ENCODE measurements at places on chromosomes 3 and 15.

DNA sequence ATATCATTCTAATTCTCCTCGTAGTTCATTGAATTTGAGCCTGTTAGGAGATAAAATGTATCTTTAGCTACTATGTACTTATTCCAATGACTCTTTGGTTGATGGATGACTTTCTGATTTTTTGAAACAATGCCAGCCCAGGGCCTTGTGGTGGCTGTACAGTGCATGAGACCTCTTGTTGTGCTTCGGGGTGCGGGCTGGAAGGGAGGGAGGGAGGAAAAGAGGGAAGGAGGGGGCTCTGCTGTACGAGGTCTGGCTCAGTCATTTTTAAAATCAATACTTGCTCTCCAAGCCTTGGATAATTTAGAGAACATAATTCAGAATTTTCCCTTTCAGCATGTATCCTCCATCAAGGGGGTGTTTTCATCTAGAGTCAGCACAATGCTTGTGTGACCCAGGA, 399.7 kb upstream of the ONECUT1 start:
- no peak for DNase-seq

DNA sequence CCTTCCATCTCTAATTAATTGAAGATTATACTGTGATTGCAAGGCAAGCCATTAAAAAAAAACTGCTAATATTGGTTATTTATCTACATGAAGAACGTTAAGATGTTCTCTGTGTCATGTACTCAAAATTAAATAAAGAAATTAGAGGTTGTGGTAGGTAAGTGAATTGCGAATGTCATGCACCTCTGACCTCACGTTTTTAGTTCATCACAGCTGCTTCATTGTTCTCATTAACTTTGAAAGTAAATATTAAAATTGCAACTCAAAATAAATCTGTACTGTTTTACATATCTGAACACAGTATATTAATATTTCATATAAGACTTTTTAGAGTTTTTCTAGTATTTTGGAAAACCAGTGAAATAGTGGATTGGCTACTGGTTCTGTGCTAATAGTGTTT, 94.0 kb downstream of the KLHL25 start:
- DNase-seq, result no peak

GRCh38 chr3:74009961-74010844, 385.5 kb upstream of the PDZRN3 start:
- no peak for DNase-seq

DNA sequence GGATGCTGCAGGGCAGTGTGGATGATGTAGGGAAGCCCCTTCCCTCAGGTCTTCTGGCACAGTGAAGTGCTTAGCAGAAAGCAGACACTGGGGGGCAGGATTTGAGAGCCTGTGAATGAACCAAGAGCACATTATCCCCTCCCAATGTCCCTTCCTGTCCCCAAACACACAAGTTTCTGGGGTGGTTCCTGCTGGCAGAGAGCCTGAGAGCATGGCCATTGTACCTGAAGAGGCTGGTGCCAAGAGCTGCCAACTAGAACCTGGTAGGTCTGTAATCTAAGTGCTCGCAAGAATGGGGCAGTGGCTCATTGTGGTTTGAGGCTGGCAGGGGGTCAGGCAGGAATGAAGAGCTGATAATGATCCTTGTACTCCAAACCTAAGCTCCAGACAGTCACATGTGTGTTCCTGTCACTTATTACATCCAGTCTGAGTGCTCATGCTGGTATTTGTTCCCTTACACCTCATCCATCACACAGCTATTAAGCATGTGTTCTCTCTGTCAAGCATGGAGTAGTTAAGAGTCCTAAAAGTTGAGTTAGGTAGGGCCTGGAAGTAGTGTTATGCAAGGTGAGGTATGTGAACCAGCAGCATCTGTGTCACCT, 6.7 kb upstream of the CCR1 start:
- no peak for DNase-seq

GRCh38 chr3:182323126-182323700, 470.1 kb upstream of the ATP11B start:
- no peak for DNase-seq

All from glomerular endothelial cell (primary cell).